ENCODE measurements at places on chromosomes 16 and 17.

DNA sequence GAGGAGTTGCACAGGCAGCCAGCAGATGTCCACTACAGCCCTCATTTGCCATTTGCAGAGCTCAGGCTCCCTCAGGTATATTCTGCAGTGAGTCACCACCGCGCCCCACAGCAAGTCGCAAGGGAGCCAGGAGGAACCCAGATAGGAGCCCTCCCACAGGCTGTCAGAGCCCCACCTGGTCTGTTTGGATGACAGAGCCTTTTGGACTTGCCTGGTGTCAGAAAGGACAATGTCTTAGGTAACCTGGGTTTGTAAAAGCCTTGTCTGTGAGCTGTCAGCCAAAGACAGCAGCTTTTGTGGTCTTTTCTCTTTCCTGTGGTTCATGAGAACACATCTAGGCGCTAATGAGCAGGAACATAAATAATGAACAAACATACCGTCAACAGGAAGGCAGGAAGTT lies 70.9 kb downstream of the GNAO1 start:
- H3K27me3 ChIP-seq: peaks cover 3% of the 10 kb centered on the region
- peak; percentile 31 for DNase-seq

- DNase-seq: no peak
- no peak overlapping the region for H3K4me3 ChIP-seq
- peaks cover 25% of the 10 kb centered on the region for H3K4me1 ChIP-seq
- H3K27ac ChIP-seq: no peak overlapping the region
Measured at GRCh38 chr16:70410734-70411133, 28.2 kb downstream of the ST3GAL2 start.

DNA sequence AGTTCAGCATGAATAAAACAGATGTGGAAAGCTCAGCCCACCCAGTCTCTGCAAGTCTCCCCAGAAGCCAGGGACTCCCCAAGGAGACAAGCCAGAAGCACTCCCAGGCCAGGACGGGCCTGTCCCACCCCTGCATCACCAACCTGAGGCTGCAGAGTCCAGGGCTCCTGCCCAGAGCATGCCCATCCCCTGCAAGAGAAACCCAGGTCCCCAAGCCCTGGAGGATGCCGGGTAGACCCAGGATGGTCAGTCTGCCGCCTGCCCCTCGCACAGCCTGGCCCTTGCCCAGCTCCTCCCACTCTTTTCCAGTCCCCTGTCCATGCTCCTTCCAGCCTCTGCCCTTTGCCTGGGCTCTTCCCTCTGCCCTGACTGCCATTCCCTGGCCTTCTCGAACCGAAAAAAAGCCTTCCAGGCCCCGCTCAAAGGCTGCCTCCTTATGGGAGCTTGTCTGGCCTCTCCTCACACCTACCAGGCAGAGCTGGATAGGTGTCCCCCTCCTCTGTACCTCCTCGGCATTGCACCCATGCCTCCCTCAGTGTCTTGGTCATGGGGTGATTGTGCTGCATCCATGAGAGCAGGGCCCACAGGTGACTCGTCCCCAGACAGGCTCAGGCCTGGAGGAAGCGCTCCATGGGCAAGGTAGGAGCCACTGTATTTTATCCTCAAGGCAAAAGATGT lies 44.8 kb downstream of the BEAN1 start:
- peaks cover 4% of the 10 kb centered on the region for H3K4me1 ChIP-seq
- H3K4me3 ChIP-seq: no peak overlapping the region
- no peak overlapping the region for H3K27ac ChIP-seq
- peaks cover 27% of the 10 kb centered on the region for H3K27me3 ChIP-seq

DNA sequence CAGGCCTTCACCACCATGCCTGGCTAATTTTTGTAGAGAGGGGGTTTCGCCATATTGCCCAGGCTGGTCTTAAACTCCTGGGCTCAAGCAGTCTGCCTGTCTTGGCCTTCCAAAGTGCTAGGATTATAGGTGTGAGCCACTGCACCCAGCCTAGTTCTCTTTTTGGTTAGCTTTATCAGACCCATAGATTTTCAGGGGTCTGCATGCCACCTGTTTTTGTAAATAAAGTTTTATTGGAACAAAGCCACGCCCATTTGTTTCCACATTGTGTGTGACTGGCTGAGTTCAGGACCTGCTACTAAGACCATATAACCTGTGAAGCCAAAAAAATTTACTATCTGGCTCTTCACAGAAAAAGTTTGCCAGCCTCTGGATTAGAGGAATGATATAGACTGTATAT lies 7.6 kb downstream of the PSMD11 start:
- peaks cover 12% of the 10 kb centered on the region for H3K36me3 ChIP-seq
- H3K27me3 ChIP-seq: no peaks in the 10 kb centered on the region
- DNase-seq: no peak
